ENCODE measurements at places on chromosomes 11 and 22.

GRCh38 chr11:65917077-65917433 is 1.8 kb downstream of the C11orf68 start:
- no peak for ATAC-seq

GRCh38 chr11:57167125-57167846 is 14.5 kb upstream of the LRRC55 start:
- no peak for ATAC-seq

GRCh38 chr11:106644824-106645223 is 373.5 kb downstream of the GUCY1A2 start:
- no peak for ATAC-seq

- no peak for ATAC-seq
Observed at GRCh38 chr22:38954414-38955043, 2.9 kb upstream of the APOBEC3A start.

GRCh38 chr11:99803501-99803900 is 782.8 kb downstream of the CNTN5 start:
- ATAC-seq: no peak

DNA sequence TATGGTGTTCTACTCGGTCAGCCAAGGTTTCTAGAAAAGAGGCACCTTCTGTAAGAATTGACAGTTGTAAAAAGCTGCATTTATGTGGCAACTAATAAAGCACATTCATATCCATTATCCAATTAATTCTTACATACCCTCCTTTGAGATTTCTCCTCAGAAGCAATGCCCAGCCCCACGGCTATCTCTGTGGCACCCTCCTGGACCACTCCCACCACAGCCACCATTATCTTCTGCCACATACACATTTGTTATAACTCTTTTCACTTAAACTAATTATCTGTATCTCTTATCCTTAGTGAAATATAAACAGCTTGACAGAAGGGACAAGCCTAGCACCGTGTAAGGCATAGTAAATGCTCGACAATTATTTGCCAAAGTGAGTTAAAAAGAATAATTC is 48.5 kb downstream of the PAK1 start:
- ATAC-seq: no peak

- no peak for ATAC-seq
Observed at GRCh38 chr11:10139143-10139542, 154.9 kb downstream of the SBF2 start.

- ATAC-seq: peak; percentile 90
Observed at GRCh38 chr11:1772270-1773130, 8.8 kb upstream of the CTSD start.

GRCh38 chr11:43576320-43576802 is 104.2 kb upstream of the HSD17B12 start:
- no peak for ATAC-seq

DNA sequence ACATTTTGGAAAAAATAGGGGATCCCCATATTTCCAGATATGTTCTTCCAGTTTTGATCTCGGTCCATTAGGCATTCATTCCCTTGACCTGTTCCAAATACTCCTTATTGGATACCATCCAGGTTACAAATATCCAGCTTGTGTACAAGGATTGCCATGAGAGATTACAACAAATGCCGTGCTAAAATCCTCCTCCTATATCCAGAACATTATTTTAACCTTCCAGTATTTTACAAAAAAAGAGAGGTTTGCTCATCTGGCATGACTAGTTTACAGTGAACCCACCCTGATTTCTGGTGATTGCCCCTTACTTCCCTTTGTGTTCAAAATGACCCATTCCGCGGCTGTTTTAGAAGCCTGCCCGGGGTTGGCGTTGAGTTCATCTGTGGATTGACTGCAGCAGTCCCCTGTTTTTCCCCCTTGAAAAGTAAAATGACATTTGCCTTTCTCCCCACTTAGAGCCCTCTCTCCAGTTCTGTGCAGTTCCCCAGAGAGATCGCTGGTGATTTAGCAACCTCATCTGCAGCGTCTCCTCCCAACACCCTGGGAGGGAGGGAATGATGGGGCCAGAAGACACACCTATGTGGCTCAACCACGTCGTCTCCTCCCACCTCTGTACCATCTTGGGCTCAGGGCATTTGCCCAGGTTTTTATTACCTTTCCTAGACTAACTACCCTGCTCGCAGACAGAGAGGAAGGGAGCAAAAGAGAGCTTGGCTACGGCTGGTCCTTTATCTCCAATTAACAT is 73.6 kb downstream of the DSCAML1 start:
- ATAC-seq: no peak

- ATAC-seq: peak; percentile 76
Observed at GRCh38 chr22:44360668-44361381, 48.1 kb upstream of the SHISAL1 start.

DNA sequence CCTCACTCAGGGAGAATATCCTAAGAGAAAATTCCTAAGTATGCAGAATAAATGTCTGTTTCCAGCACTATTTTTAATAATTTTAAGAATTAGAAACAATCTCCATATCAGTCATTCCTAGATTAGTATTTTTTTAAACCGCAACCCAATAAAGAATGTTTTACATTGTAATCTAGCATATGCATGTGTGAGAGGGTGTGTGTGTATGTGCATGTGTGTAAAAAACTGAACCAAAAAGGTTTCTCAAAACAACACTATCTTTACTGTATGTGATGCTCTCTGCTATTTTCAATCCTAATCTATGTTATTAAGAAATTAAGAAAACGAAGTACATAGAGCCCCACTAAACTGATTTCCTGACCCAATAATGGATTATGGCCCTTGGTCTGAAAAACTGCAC is 90.6 kb upstream of the AKIP1 start:
- no peak for ATAC-seq

GRCh38 chr22:48662476-48663135 is 1165.1 kb downstream of the BRD1 start:
- ATAC-seq: no peak

DNA sequence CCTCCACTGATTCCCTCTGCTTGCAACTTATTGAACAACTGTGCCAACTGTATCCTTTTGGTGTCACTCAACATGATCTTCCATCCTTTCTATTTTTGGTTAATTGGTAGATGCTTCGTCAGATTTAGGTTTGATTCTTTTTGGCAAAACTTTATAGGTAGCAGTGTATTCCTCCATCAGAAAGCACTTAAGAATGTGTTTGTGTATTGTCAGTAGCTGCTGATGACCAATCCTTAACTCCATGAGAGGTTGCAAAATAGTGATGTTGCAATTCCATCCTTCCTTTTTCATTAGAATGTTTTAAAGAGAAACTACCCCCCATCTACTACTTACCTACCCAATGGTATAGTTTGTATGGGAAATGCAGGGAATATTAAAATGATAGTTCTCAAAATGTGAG is 22.1 kb downstream of the FAM76B start:
- no peak for ATAC-seq

- ATAC-seq: peak; percentile 57
Observed at GRCh38 chr11:92941676-92942571, 27.5 kb upstream of the MTNR1B start.

GRCh38 chr11:130131961-130132850 is 27.4 kb upstream of the ST14 start:
- ATAC-seq: peak; percentile 87

- peak; percentile 89 for ATAC-seq
Observed at GRCh38 chr22:39283322-39284141, 35.9 kb downstream of the RPL3 start.

GRCh38 chr11:20303391-20303965 is 60.0 kb upstream of the HTATIP2 start:
- ATAC-seq: no peak

DNA sequence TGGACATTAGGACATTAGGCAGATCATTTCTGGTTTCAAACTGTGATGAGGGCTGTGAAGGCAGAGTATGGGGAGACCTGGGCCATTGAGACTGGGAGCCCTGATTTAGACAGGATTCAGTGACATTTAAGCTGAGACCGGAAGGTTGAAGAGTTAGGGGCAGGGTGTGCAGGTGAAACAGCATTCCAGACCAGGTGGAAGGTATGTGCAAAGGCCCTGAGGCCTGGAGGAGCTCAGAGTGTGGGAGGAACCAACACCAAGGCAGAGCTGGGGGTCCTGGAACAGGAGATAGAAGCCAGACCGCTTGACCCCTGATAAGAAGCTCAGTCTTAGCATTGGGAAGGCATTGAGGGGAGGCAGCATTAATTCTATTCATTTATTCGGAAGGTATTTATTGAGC is 32.5 kb downstream of the ZC3H7B start:
- ATAC-seq: no peak

- no peak for ATAC-seq
Observed at GRCh38 chr11:36253238-36253637, 36.0 kb downstream of the COMMD9 start.

DNA sequence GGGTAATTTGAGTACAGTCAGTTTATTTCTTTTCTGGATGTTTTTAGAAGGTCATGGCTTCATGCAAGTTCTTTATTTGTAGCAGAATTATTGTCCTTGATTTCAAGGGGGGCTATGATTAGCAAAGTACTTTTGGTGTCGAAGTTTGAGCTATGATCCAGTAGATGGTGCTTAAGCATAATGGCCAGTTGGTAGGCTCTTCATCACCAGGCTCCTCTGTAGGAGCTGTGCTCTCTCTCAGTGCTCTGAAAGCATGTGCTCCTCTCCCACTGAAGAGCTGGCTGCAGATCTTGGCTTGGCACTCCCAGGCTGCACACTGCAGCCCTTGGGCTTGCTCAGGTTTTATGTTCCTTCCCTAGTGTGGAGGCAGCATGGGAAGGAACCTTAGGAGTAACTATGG is 852.7 kb downstream of the LUZP2 start:
- no peak for ATAC-seq

DNA sequence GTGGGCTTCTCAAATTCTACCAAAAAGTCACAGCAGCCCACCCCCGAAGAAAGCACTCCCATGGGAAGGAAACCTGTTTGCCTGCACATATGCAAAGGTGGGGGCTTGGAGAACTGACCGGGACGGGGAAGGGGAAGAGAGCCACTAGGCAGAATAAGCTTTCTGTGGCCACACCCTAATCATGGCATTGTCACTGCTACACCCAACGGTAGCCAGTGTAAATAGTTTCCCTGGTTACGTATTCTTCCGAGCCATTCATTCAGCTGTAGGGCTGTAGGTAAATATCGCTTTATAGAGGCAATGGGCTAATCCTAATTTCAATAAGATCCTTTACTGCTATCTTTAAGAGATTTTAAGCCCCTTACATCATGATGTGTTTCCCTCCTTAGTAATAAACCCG is 61.7 kb downstream of the PRDM11 start:
- ATAC-seq: no peak

GRCh38 chr22:50624347-50625130 is 3.4 kb downstream of the ARSA start:
- ATAC-seq: no peak

DNA sequence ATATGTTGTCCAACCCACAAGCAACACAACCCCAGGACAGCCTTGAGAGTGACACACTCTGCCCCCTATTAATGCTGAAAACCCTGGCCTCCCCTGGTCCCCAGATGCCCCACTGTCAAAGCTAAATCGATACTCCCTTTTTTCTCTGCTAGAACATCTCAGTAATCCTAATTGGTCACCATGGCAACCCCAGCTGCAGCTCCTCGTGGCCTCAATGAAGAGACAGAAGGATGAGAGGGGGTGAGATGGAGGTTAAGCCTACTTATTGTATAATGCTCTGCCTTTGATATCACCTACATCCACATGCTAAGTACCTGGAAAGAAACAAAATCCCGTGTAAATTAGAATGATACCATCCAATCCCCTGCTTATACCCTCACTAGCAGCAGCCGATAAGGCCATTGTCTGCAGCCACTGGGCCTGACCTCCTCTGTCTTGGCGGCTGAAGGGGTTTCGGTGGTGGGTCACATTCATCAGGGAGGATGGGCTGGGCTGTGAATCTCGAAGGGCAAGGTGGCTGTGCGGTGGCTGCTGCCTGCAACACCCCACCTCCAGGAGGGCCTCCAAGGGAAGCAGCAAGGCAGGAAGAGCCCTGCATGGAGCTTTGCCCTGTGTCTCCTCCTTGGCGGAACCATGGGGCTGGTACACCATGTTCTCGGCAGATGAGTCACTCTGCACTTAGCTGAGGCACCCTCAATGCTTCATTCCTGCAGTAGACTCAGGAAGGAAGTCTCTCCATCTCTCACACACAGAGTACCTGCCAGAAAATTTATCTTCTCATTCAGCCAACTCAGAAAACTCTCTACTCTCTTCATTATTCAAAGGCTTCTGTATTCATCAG is 399.5 kb downstream of the BUD13 start:
- no peak for ATAC-seq

DNA sequence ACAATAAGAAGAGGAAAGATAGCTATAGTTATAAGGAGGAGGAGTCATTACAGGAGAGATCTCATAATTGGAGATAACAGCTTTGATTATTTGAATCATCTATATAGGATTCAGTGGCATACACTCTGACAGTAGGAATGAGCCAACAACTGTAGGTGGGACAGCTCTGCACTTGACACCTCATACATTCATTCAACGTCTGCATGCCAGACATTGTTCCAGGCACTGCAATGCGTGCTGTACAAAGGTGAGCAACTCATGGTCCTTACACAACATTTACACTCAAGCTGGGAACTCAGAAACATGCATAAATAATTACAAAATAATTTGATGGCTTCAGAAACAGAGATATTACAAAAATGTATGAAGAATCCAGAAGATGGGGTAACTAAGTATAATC is 154.3 kb downstream of the MSANTD4 start:
- no peak for ATAC-seq

GRCh38 chr11:116109228-116109627 is 605.0 kb upstream of the CADM1 start:
- ATAC-seq: peak; percentile 90

All from esophagus mucosa (tissue), 1 donor.